ENCODE measurements at places on chromosomes 2 and 18.

- no peak for DNase-seq
Observed at GRCh38 chr2:164178835-164179465, 442.3 kb downstream of the GRB14 start.

DNA sequence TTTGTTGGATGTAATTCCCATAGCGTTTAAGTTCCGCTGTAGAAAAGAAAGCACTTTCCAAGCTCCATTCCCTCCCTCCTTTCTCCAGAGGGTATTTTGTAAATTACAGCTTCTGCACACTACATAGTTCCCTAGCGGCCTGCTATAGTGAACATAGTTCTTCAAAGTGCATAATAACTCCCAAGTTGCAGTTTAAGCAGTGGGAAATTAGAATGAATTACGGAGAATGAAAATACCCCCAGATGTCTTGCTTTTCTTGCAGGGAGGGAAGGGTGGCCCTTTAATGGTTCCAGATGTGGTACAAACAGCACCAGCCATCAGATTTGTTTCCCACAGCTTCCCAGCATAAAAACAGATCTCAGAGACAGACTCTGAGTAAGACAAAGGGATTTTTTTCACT is 893.9 kb downstream of the SUCLG1 start:
- no peak for DNase-seq

GRCh38 chr2:15159751-15160177 is 401.4 kb downstream of the NBAS start:
- DNase-seq = no peak

GRCh38 chr18:69408522-69408921 is 7.8 kb downstream of the DOK6 start:
- DNase-seq = no peak

GRCh38 chr18:70165936-70166335 is 39.6 kb downstream of the RTTN start:
- no peak for DNase-seq

DNA sequence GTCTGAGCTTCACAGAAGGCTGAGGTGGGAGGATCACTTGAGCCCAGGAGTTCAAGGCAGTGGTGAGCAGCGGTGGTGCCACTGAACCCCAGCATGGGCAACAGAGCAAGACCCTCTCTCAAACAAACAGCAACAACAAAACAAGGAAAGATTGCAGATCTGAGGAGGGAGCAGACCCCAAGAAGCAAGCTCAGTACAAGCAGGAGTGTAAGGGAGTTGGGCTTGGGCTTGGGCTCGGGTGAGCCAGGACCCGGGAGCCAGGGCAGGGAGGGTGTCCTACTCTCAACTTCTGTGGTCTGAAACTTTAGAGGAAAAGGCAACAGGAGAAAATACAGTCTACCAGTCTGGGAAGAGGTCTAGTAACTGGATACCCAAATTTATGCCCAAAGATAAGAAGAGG is 92.0 kb upstream of the RAB12 start:
- no peak for DNase-seq

- no peak for DNase-seq
Observed at GRCh38 chr2:224885836-224886547, 156.3 kb downstream of the DOCK10 start.

DNA sequence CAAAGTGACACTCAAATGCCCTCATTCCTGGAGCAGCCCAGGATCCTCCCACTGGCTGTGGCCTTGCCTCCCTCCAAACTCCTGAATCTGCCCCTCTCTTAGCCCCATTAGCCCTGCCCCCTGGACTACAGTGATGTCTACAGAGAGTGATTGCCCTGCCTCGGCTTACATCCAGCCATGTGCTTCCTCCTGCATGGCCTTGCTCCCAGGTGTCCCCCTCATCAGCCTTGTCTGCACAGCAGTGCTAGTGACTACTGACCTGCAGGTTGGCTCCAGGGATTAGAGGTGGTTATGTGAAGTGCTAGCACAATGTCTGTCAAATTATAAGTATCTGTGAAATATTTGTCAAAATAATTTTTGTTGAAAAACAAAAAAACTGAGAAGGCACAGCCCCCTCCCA is 259.1 kb upstream of the MYT1L start:
- no peak for DNase-seq

DNA sequence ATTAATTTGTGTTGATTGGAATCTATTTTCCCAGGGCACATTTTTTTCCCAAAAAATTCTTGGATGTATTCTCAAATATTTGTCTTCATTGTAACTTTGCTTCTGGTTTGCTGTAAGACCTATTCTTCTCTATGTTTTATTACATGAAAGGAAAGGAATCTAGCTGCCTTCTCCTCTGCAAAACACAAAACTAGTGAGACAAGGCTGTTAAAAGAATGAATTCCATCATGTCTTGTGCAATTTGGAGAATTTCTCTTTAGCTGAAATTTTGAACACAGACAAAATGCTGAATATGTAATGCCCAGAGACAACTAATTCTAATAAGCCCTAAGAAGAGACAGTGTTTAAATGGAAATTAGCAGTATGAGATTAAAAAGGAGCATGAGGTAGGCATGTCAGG is 275.9 kb downstream of the CDH20 start:
- DNase-seq = no peak

- DNase-seq = no peak
Observed at GRCh38 chr2:168594778-168595177, 138.7 kb downstream of the CERS6 start.

GRCh38 chr2:43427032-43427424 is 168.8 kb downstream of the THADA start:
- DNase-seq = no peak

DNA sequence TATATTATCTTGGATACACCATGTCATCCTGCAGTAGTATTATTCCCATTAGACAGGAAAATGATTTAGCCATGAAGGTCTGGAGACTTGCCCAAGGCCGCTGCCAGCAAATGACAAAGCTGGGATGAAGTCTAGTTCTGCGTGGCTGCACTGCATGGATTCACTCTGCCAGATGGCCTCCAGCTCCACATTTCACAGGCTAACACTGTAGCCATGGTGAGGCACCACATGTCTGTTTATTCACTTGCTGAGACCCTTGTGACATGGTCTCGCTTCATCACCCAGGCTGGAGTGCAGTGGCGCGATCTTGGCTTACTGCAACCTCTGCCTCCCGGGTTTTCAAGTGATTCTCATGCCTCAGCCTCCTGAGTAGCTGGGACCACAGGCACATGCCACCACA is 31.5 kb upstream of the SCG2 start:
- no peak for DNase-seq

DNA sequence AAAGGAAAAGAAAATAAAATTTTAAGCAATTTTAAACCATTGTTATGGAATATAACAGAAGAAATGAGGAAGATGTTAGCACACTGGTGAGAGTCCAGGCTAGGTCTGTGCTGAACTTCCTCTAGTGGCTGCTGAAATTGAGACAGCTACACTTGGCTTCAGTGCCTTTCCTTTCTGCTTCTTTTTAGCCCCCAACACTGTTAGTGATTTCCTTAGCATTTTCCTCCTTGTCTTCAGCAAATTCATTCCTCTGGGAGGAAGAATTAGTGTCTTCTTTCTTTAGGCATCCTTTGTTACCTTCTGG is 47.6 kb downstream of the ITGAV start:
- DNase-seq = no peak

- no peak for DNase-seq
Observed at GRCh38 chr2:62145478-62146100, 50.3 kb upstream of the B3GNT2 start.

DNA sequence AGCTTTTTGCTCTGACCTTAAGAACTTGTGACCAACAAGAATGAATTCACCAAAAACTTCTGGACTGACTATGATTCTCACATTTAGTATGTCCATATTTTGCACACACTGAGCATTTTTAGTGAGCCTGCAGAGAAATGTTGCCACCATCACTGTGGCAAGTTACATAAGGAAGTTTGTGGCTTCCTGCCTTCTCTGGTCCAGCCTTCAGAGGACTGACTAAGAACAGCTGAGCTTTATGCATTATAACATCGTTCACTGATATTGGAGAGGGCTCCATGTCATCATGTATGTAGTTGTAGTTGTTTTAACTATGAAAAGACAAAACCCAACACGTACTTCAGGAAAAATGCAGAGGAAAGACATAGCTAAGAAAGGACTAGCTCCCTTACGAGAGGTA is 218.0 kb upstream of the CRIM1 start:
- DNase-seq = no peak

GRCh38 chr18:11002277-11002676 is 147.1 kb downstream of the PIEZO2 start:
- no peak for DNase-seq

- DNase-seq = no peak
Observed at GRCh38 chr18:5237083-5237722, 40.1 kb upstream of the AKAIN1 start.

- DNase-seq = no peak
Observed at GRCh38 chr2:167914969-167915368, 332.4 kb downstream of the STK39 start.

GRCh38 chr2:118987886-118988285 is 45.9 kb downstream of the MARCO start:
- DNase-seq = no peak

DNA sequence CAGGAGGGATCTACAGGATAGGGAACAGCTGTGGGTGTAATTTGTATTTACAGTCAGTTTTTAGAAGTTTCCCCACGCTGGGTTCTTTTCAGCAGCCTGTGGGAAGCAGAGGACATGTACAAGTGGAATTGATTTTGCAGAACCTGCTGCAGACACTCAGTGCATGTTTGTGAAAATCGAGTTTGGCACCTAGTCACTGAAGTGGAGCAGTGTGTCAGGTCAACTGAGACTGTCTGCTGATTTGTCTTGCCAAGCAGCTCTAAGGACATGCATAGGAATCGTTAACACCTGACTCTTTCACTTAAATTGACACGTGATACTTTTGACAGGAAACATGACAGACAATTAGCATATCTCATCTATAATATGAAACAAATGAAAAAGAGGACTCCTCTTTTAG is 416.6 kb downstream of the TMX3 start:
- DNase-seq = no peak

DNA sequence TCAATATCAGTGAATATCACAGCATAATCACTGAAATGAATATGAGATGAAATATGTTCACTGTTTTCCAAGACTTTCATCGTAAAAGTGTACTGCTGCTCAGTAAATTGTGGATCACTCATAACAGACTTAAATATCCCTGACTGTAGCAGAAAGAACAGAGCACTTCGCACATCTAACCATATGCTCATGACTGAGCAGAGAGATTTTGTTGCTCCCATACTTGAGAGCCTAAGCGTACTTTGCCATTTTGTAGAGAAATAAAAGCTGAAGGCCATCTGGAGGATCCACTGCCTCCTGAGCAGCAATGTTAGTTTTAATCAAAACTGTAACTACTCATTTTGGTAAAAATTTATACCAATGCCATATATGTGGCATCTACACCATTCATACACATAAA is 243.5 kb downstream of the STK39 start:
- DNase-seq = no peak

GRCh38 chr2:141641462-141641861 is 489.4 kb downstream of the LRP1B start:
- DNase-seq = no peak

- DNase-seq = no peak
Observed at GRCh38 chr2:173496746-173497145, 142.1 kb downstream of the CDCA7 start.

DNA sequence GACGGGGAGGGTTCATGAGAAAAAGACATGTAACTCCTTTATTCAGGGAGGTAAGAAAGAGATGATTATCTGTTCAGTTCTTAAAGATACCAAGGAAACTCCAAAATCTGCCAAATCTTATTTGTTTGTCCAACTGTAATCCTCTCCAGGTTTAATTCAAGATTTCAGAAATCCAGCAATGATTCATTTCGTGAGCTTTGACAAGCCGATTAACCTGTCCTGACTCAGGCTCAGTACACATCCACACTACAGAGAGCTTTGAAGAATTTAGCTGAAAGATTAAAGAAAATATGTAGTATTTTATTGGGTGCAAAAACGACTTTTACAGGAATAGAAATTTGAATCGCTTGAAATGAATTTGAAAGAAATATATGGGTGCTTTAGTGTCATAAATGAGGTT is 1.1 kb downstream of the SPAG16 start:
- no peak for DNase-seq

- no peak for DNase-seq
Observed at GRCh38 chr2:95052307-95052706, 26.8 kb downstream of the MAL start.

- no peak for DNase-seq
Observed at GRCh38 chr18:75360215-75360614, 67.3 kb downstream of the SMIM21 start.

DNA sequence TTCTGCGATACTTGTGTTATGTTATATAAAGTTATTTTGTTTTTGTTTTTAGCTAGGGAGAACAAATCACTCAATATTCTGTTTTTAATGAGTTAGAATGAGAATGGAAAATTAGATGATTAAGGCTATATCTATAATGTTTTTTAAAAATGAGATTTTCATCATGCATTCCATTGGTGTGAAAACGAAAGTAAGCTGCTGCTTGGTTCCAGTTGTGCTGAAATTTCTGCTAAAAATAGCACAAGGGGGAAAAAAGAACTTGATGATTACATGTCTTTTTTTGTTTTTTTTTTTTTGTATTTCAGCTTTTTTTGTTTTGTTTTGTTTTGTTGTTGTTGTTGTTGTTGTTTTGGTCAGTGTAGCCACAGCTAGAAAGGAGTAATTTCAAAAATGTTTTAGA is 242.6 kb upstream of the KCNJ3 start:
- DNase-seq = no peak

DNA sequence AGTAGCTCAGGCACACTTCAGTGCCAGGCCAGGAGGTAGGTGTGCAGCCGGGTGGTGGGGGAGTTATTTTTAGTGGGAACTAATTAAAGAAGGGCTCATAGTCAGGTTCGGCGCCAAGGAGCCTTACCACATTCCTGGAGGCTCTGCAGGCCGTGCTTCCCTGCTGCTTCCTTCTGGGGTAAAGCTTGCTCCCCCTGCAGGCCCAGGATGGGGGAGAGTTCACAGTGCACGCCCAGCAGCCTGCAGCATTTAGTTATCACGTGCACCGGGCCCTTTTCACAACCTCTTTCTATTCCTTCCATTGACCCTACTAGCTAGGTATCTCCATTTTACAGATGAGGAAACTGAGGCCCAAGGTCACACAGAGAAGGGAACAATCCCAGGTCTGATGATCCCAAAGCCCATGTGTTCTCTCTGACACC is 2.5 kb downstream of the KCNF1 start:
- no peak for DNase-seq

GRCh38 chr2:67872481-67872880 is 190.3 kb downstream of the C1D start:
- no peak for DNase-seq

- DNase-seq = no peak
Observed at GRCh38 chr2:108965540-108966289, 23.3 kb downstream of the EDAR start.

GRCh38 chr18:57325491-57326166 is 26.7 kb upstream of the ST8SIA3 start:
- no peak for DNase-seq

GRCh38 chr2:72148837-72149555 is 1.3 kb upstream of the CYP26B1 start:
- no peak for DNase-seq

GRCh38 chr2:205858881-205859441 is 176.7 kb downstream of the NRP2 start:
- no peak for DNase-seq

GRCh38 chr2:88608184-88608583 is 19.1 kb downstream of the EIF2AK3 start:
- no peak for DNase-seq

- DNase-seq = no peak
Observed at GRCh38 chr2:146240391-146240790, 1604.4 kb upstream of the ACVR2A start.

- no peak for DNase-seq
Observed at GRCh38 chr2:99404039-99404796, 67.0 kb downstream of the EIF5B start.

- DNase-seq = no peak
Observed at GRCh38 chr2:169090133-169090820, 20.9 kb downstream of the DHRS9 start.

- no peak for DNase-seq
Observed at GRCh38 chr2:231391981-231392380, 3.5 kb upstream of the B3GNT7 start.
